ENCODE measurements at places on chromosomes 6 and 20.

DNA sequence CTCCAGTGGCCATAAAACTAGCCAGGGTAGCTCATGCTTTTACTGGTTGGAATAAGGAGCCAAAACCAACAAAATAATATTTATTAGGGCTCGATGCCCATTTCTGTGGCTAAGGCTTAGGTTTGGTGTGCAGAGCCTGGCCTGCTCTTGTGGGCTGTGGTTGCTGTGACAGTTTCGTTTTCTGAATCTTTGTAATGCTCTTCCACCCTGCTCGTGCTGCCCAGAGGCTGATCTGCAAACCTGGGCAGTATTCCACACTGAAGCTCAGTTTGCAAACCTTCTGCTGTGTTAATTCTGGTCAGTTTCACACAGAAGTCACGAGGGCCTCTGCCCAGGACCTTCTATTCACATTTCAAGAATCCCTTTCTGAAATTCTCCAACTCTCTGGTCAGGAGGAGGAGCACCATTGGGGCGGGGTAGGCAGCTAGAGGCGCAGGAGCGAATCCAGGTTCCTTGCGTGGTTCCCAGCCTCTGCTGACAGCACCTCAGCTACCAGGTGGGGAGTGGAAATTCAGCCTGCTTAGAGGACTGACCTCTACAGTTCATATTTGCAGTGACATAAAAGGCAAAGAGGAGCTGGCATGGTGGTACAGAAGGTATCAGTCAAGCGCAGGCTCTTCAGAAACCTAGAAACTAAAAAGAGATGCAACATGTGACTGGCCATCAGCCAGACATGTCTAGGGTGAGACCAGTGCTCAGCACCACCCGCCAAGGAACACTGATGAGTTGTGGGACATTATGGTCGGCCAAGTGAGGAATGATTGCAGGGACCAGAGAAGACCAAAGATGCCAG lies 14.3 kb upstream of the C20orf144 start:
- DNase-seq, result peak; percentile 12

GRCh38 chr6:1482381-1483166 lies 93.2 kb downstream of the FOXF2 start:
- no peak for DNase-seq

GRCh38 chr6:144476286-144476685 lies 191.2 kb downstream of the UTRN start:
- DNase-seq, result no peak

DNA sequence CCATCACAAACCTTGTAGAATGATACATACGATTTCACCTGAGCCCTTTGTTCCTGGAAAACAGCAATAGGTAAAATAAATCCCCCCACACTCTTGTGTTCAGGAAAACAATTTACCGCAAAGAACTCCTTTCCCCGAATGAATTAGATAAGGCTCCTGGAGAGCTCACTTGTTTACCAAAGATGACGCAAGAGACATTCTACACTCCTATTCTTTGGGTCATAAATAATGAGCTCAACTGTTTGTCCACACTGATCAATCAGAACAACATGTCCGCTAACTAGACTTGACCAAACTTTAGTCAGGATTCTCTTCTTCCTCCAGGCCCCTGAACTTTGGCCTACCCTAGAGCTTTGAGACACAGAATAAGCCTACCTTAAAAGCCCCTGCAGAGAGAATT lies 271.9 kb upstream of the OPRM1 start:
- no peak for DNase-seq

GRCh38 chr6:119172824-119173223 lies 94.4 kb upstream of the FAM184A start:
- no peak for DNase-seq

- DNase-seq, result no peak
Measured at GRCh38 chr20:7849675-7850074, 90.6 kb downstream of the HAO1 start.

- no peak for DNase-seq
Measured at GRCh38 chr6:73263570-73263909, 544 bp upstream of the KHDC1 start.

GRCh38 chr6:9537381-9537780 lies 877.5 kb downstream of the TFAP2A start:
- DNase-seq, result no peak

DNA sequence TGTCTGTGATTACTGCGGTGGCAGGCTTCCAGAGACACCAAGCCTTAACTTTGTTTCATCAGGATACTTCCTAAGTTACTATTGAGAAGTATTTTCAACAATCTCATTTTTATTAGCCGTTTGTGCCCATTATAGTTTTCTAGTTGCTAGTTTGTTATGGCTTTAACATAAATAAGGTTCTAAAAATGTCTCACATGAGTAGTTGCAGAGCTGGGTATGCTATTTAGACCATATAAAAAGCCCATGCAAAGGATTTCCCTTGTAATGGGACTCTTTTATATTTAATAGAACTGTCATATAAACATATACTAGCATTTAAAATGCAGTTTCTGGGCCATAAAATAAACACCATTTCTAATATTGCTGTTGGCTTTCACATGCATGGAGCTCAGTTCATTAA lies 205.3 kb upstream of the TCF21 start:
- no peak for DNase-seq

DNA sequence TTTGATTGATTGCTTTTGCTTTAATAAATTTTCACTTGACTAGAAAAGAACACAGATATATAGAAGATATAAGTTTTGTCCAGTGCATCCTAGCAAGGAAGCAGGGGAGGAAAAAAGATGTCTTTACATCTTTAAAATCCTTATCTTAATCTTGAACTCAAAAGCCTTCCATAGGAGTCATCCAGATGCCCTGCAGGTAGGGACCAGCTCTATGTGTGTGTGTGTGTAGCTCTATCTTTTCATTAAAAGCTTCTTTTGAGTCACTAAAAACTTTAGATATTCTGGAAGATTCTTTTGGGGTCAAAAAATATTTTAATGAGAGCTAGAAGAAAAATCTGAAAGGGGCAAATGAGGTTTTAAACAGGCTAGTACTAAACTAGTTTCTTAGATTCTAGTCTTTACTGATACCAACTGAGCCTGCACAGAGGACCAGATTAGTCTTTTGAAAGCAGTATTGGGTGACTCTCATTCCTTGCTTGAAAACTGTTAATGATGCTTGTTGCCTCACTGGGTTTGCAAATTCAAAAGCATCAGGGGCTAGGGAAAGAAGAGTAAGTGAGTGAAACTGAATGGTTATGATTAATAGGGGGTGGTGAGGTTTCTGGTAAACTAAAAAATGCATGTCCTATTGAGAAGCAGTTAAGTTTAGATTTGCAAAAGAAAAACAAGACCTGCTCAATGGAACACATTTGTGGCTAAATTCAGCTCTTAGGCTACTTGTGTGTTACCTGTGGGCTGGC lies 40.6 kb upstream of the JAG1 start:
- DNase-seq, result no peak

DNA sequence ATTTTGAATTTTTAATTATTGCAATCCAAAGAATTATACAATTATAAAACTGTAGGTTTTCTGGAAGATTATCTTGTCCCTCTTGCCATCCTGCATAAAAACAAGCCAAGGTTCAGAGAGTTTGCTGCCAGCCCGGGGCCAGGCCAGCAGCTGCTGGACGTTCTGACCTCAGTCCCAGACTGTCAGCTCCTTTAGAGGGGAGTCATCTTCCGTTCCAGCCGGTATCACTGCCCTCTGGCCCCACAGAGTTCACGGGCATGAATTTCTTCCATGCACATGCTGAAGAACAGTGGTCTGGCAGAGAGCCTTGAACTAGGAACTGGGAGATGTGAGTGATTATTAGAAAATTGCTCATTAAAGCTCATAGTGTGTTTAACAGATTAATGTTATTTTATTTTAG lies 130.4 kb upstream of the QKI start:
- DNase-seq, result no peak

- DNase-seq, result no peak
Measured at GRCh38 chr20:2476742-2477615, 6.4 kb upstream of the SNRPB start.

DNA sequence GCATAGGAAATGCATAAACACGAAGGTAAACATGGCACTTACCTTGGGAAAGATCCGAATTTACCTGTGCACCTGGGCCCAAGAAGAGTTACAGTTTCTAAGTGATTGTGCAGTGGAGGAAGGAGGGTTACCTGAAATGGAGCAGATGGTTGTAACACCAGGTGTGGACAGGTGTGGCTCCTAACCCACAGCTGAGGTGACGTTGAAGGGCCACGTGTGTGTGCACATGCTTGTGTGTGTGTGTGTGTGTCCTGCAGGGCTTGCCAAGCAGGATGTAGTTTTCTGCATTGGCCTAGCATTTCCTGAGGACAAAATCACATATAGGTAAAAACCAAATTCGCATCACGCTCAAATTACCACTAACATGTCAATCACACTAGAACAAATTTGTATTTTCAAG lies 240.8 kb downstream of the ANKRD60 start:
- no peak for DNase-seq

GRCh38 chr6:56551409-56552120 lies 91.1 kb downstream of the DST start:
- no peak for DNase-seq

DNA sequence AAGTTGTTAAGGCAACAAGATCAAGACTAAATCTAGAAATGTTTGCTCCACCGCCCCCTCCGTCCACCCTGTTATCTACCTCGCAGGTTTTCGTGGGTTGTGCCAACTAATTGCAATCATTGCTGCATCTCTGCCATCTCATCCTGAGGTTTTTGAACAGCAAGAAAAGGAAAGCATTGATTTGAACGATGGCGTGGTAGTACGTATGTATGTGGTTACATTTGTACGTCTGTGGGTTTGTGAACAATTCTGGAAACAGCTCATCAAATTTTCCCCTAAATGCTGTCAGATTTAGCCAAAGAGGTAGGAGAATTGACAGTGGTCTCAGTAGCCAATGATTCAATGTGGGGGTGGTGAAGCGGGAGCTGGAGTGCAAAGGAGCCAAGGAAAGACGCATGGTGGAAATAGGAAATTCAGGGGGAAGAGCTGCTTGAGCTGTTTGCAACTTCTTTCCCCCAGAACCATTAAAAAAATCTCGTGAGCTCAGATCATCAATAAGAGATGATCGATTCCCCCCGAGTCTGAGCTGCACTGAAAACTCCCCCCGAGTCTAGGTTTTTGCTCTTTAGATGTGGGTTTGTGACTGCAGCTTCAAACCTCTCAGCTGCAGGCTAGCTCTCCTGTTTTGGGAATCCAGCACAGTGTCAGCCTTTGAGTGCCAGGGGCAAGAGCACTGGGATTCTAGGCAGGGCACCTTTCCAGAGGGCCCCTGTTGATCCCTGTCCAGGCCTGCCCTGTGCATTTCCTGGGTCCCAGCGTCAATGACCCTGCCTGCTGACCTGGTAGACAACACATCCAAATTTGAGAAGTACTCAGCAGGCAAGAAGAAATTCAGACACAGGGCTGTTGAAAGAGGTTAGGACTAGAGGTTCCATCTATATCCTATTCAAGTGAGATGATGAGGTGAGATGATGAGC lies 72.6 kb upstream of the LY86 start:
- DNase-seq, result no peak

- no peak for DNase-seq
Measured at GRCh38 chr6:150152891-150153876, 10.3 kb downstream of the PPP1R14C start.

- peak; percentile 56 for DNase-seq
Measured at GRCh38 chr6:7073821-7074525, 33.8 kb upstream of the RREB1 start.

- no peak for DNase-seq
Measured at GRCh38 chr20:12591949-12592470, 416.8 kb upstream of the SPTLC3 start.

- peak; percentile 77 for DNase-seq
Measured at GRCh38 chr6:45714741-45715507, 300.7 kb downstream of the CLIC5 start.

DNA sequence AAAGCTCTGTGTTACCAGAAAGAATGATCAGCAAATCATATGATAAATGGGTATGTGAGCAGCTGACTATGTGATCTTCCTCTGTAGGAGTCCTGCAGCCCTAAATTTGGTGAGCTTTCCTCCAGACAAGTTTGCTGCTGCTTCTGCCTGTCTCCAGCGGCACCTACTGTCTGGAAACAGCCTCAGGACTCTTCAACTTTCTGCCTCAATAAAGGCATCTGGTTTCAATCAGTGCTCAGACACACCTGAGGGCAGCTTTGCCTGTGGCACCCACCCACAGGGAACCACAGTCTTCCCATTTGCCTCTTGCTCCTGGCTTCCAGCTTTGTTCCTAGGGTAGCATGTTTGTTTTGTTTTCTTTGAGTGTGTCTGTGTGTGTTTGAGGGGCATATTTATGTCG lies 727.9 kb upstream of the MAN1A1 start:
- DNase-seq, result no peak

DNA sequence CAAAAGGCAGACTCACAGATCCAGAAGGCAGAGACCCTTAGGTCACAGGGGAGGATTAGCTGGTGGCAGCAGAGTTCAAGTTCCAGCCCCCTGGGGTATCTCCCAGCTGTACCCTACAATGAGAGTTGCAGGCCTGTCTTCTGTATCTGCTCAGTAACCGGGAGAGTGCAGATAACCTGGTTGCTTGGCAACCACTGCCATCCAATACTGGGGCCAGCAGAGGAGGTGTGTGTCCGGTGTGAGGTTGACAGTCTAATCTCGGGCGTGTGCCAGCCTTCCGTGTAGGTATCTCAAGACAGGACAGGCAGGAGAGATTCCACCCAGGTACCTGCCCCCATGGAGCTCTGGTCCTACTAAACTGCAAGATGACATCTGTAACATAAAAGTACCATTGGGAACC lies 56.6 kb upstream of the TBC1D7 start:
- DNase-seq, result no peak

GRCh38 chr6:30327232-30327746 lies 562 bp downstream of the TRIM39 start:
- no peak for DNase-seq

DNA sequence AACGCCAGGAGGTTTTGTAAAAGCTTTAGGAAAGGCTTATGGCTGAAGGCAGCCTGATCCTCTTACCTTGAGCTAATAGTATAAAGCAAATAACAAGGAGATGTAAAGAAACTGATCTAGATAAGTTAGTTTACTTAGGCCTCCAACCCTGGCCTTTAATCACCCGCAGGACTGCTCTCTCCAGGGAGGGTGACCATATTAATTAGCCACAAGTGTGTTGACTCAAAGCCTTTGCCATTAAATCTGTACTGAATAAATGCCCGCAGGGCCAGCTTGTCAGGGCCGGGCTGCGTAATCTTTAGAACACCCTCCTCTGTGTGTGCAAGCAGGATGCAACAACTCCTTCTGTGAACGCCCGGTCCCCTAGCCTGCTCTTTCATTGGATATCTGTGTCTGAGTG lies 6.1 kb upstream of the PRSS16 start:
- no peak for DNase-seq

DNA sequence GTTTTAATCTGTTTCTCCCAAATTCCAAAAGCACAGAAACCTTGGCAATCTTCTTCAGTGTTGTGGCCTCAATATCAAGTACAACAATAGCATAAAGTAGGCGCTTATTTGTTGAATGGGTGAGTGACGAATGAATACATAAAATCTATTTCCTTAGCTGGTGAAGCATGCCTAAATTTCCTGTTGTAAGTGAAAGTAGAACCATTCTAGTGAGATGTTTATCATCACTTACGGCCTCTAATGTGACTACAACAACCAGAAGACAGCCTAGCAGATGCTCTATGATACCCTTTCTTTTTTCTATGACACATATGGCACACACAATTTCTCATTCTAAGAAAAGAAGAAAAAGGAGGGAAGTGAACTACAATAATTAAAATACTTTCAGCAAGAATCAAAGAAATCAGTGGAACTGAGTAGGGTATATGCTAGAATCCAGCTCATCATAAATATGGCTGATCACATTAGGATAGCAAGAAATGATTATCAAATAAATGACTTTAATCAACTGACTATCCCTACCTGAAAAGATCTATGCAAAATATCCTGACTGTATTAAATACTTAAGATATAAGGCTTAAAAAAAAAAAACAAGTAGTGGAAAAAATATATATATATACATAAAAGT lies 67.4 kb downstream of the BTBD9 start:
- peak; percentile 66 for DNase-seq

GRCh38 chr6:152981989-152982903 lies 595 bp downstream of the FBXO5 start:
- DNase-seq, result no peak
